Stimulated activated CD4-positive, alpha-beta T cell treated with anti-CD3 and anti-CD28 coated beads, TNF-alpha, amount 100 ng/mL, for 1 hour (primary cell): ENCODE measurements at places on chromosomes 12 and 14.

GRCh38 chr14:96250485-96250884 lies 5.5 kb upstream of the BDKRB1 start:
- DNase-seq, result no peak

DNA sequence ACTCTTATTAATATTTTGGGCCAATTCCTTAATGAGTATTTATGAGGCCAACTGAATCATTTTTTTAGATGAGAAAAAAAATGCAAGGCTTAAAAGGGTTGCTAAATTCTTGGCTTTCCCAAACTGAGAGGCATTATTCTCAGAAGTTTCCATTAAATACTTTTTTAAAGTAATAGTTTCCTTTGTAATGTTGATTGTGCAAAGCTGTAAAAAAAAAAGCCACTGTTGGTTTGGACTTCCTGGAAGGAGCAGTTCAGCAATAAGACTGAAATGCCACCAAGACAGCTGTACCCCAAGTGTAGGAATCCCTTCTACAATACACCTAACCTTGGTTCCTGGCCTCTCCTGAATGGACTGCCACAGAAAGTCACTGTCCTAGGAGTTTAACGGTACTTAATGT lies 231.3 kb downstream of the MON2 start:
- no peak for DNase-seq

DNA sequence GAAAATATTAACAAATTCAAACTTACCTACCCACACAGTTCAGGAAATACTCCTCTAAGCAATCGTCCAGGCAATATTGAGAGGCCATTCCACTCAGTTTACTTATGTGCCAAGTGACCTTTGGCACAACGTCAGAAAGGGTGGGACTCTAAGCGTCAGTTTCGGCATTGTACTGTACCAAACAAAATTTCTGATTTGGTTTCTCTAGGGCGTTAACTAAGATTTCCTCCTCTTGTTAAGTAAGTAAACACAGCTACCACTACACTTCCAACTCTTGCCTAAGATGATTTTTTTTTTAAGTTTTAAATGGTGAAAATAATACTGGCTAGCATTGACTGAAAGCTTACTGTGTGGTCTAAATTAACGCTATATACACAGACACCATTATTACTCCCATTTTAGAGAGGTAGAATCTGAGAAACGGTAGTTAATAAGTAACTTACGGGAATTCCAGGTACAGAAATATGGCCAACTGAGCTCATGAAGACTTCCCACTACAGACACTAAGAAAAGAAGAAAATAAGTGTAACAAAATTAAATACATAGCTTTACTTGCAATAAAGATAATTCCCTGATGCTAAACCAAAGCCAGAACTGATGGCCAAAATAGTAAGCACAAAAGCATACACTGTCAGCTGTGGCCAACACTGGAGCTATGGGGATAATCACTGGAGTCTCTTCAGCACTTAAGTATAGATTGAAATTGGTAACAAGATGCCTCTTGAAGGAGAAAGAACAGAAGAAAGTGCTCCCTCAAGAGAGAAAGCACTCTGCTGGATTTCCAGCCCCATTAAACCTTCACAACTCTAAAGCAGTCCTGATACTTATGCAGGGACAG lies 76.1 kb downstream of the EPS8 start:
- no peak for DNase-seq

- no peak for DNase-seq
Measured at GRCh38 chr12:69896653-69897381, 71.8 kb downstream of the MYRFL start.

DNA sequence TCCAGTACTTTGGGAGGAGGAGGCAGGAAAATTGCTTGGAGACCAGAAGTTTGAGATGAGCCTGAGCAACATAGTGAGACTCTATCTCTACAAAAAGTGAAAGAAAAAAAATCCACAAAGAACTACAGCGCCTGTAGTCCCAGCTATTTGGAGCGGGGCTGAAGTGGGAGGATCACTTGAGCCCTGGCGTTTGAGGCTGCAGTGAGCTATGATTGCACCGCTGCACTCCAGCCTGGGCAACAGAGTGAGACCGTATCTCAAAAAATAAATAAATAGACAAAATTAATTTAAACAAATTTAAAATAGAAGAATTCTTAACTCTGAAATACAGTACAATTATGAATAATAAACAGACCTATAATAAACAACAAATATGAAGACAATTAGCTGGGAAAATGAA lies 40.9 kb downstream of the ATL1 start:
- no peak for DNase-seq

- DNase-seq, result no peak
Measured at GRCh38 chr14:77105145-77105939, 7.3 kb downstream of the CIPC start.

DNA sequence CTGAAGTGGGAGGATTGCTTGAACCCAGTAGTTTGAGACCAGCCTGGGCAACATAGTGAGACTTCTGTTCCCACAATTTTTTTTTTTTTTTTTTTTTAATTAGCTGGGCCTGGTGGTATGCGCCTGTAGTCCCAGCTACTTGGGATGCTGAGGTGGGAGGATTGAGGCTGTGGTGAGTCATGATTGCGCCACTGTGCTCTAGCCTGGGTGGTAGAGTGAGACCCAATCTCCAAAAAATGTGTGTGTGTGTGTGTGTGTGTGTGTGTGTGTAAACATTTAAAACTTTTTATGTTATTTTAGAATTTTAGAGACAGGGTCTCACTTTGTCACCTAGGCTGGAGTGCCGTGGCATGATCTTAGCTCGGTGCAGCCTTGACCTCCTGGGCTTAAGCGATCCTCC lies 6.8 kb downstream of the PPP1R36 start:
- no peak for DNase-seq

DNA sequence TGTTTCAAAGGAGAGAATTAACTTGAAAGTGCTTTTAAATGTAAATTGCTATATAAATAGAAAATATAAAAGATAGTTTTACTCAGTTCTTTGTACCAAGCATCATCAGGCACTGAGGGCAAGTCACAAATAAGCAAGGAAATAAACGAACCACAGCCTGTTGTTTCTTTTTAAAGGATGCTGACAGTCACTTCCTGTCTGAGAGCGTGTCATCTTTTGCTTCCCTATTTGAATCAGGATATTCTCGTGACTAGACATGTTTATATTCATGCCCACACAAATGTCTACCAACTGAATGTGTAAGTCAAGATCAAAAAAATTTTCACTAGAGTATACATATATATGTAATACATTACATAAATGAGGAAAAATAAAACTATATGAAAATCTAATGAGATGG lies 31.4 kb upstream of the SLC2A13 start:
- no peak for DNase-seq

DNA sequence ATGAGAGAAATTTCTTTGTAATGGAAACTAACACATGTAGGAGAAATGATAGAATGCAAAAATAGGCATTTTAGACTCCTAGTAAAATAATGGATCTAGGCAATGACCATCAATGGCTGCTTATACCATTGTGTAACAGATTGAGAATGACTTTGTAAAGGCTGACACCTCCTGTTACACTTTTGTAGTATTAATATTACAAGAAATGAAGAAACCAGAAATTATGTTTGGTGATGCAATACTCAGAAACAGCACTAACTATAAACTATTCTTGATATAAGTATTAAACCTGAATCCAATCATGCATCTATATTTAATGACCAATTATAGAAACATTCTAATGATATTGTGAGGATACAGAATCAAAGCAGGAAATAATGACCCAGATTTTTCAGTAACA lies 108.5 kb upstream of the CNTN1 start:
- no peak for DNase-seq

DNA sequence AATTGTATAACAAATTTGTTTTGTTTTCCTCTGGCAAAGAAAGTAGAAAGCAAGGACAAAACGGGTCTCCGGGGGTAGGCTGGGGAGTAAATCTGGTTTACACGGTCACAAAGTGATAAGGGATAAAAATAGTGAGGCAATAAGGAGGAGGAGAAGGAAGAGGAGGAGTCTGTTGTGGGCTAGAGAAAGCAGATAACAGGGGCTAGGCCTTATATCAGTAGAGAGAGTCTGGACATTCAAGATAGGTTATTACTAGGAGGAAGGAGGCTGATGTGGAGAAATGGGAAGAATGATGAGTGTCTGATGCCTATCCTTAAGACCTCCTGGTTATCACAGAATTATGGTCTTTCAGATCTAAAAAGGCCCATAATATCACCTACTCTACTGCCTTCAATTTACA lies 83.2 kb upstream of the SSTR1 start:
- DNase-seq, result no peak

- DNase-seq, result no peak
Measured at GRCh38 chr14:102659797-102660196, 67.3 kb downstream of the RCOR1 start.

- DNase-seq, result peak; percentile 40
Measured at GRCh38 chr14:38065106-38065762, 142.5 kb upstream of the SSTR1 start.

DNA sequence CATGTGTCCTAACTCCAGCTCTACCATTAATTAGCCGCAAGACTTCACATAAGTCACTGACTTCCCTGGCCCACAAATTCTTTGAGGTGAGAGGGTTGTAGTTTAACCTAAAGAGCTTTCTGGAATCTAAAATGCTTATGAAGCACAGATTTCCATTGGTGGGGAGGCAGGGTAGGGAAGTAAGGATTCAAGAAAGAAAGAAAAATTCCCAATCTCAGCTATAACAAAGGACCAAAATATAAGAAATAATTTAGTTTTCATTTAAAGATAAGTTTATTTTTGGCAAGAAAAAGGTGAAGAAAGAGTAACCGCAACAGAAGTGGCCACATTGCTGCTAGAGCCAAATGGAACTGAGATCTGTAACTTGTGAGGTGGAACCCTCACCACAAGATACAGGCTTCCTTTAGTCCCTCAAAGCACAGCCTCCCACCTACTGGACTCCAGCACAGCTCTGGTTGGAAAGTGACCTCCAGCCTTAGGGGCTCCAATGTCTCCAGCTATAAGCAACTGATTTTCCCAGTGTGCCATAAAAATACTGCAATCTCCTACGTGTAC lies 23.6 kb downstream of the DAD1 start:
- DNase-seq, result no peak

GRCh38 chr14:21267431-21267845 lies 1.8 kb downstream of the HNRNPC start:
- no peak for DNase-seq

DNA sequence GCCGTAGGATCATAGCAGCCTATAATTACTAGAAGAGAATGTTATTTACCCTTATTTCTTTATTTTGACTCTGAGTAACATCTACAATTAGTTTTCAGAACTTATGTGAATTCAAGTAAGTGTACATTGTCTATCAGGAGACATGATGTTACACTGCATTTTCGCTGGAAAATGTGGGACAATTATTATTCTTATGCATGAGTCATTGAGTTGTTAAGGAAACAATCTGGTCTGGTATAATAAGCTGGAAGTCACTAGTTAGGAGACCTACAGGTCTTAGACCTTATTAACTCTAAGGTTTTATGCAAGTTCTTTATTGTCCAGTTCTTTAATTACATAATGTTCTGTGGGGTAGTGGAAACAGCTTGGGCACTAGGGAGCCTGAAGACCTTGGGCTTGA lies 5.8 kb downstream of the KTN1 start:
- no peak for DNase-seq

DNA sequence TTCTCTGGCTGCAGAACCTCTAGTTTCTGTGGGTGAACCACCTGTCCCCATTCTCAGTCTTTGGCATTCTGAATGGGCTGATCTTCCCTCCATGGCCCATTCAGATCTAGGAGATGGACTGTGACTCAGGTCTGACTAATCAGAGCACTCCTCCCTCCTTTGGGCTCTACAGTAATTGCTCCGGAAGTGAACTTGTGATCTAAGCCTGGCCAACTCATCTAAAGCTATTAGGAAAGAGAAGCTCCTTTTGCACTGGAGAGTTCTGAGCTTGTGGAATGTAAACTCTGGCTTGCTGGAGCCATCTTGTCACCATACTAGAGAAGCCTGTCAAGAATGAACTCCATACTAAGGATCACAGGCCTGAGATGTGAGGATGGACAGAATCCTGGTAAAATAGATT lies 168.2 kb downstream of the SUDS3 start:
- DNase-seq, result no peak

- peak; percentile 73 for DNase-seq
Measured at GRCh38 chr12:51590347-51591015, 552 bp upstream of the SCN8A start.

DNA sequence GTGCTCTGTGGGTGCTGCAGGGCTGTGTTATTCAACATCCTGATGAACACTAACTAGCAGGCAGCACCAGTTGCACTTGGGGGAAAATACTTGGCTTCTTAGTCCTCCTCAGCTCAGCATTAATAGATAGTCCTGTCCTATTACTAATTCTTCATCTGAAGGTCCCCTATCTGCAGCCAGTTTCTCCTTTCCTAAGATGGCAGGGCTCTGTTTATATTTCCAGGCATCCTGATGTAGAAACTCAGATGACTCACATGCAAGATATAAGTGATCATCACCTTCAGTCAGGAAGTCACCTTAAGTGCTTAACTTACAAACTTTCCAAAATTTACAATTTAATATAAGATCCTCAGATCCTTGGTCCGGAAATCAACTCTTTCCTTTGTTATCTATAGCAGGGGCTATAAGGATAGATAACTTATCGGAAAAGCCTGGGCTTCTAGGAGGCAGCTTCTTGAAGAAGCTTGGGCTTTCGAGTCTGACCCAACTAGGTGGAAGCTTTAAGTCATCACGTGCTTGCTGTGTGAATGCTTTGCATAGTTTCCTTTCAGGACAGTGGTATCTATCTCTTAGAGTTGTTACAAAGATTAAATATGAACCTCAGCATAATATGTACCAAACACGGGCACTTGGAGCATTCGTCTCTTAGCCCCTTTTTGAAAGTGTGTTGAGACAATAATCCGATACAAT lies 181.0 kb upstream of the GRIP1 start:
- DNase-seq, result no peak
